ENCODE measurements at places on chromosomes 2 and 18. TPM values are rescaled to one million over a fixed set of nuclear protein-coding genes. Genes with fewer than 3 reads are reported as not detected.
A peak's percentile ranks its signal among the peaks of the same experiment; 100 is the strongest.

CYP26B1 gene
- 0.07 TPM for total RNA-seq

GPATCH11 gene
- total RNA-seq = 8.7 TPM

EPG5 gene
- 13.3 TPM for total RNA-seq

MAP4K4 gene
- total RNA-seq = 264 TPM

MAB21L4 gene
- total RNA-seq = 13.5 TPM

IL1F10 gene
- total RNA-seq = not detected

CRYGC gene
- not detected for total RNA-seq

DNA sequence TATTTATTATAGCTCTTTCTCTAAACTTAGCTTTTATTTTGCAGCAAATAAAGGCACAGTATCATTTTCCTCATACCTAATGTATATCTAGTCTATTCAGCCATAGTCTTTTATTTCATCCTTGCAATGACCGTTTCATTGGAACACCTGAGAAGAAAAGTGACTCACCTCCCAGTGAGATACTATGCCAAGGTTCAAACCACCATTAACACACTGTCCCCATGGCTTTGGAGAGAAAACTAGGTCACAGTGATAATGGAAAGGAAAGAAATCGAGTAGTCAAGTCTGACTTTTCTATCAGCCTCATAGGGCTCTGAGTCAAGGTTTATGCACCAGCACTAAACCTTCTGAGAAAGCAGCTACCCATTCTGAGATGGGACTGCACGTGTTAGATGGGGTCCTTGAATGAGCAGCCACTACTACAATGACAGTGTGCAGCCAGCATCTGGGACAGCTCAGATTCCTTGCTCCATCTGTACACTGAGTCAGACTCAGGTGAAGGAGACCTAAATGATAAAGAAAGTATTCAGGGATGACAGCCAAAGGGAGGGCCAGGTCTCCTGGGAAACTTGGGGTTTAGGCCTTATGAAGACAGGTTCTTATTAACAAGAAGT is 971.1 kb upstream of the ACVR2A start:
- H3K36me3 ChIP-seq = no peaks in the 10 kb centered on the region
- H3K27me3 ChIP-seq = no peaks in the 10 kb centered on the region
- no peaks in the 10 kb centered on the region for H3K4me1 ChIP-seq
- H3K27ac ChIP-seq = no peak overlapping the region

- no peaks in the 10 kb centered on the region for H3K4me1 ChIP-seq
- H3K27me3 ChIP-seq = no peaks in the 10 kb centered on the region
- no peak overlapping the region for H3K27ac ChIP-seq
- H3K36me3 ChIP-seq = no peaks in the 10 kb centered on the region
Observed at GRCh38 chr18:77557046-77557587, 307.5 kb downstream of the GALR1 start.

DNA sequence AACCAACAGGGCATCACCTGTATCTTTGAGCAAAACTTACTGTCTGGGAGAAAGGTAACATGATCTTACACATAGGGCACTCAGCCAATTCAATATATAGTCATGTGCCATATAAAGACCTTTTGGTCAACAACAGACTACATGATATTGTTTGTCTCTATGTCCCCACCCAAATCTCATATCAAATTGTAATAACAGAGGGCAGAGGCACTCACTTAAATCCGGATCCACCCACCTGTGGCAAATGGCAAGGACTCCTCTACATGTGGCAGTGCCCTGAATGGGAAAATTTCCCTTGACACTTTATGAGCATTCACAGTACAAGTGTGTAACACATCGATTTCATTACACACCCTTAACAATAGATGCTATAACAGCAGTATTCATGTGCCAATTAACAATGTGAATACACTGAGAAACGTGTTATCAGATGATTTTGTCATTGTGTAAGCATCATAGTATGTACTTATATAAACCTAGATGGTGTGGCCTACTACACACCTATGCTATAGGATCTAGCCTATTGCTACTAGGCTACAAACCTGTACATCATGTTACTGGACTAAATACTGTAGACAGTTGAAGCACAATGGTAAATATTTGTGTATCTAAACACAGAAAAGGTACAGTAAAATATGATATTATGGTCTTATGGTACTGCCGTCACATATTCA is 64.2 kb downstream of the STRADB start:
- no peak overlapping the region for H3K4me3 ChIP-seq
- no peaks in the 10 kb centered on the region for H3K4me1 ChIP-seq
- peaks cover 10% of the 10 kb centered on the region for H3K27me3 ChIP-seq
- no peak for DNase-seq
- no peak overlapping the region for H3K27ac ChIP-seq

DNA sequence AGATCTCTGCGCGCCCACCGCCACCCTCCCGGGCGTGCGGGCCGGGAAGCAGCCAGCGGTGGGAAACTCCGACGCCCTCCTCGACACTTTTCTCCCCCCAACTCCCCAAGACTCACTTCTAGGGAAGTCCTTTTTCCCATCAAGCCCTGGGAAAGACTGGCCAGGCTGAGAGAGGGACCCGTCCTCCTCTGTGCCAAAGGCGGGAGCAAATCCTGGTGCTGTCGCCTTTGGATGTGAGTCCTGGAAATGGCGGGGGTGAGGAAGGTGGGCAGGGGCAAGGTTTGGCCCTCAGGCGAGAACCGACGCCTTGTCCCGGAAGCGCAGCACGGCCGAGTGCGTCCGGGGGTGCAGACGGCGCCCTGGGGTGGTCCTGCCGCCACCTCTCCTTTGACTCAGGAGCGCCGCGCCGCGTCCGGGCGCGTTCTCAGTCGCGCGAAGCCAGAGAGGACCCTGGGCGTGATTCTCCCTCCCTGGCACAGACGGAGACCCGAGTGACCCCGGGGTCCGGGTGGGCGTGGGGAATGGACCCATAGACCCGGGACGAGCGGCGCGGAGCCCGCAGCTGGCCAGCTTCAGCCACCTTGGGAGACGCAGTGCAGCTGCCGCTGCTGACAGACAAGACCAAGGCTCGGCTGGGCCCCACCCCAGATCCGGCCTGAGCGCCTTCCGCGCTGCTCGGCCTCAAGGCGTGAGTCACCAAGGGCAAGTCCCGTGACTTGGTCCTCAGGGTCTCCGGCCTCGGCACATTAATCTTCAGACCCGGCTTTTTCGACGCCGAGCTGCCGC is 3.5 kb upstream of the LBX2 start:
- peak; percentile 63 for DNase-seq
- H3K4me3 ChIP-seq = peak overlapping the region; percentile 82
- H3K4me1 ChIP-seq = peaks cover 68% of the 10 kb centered on the region
- no peaks in the 10 kb centered on the region for H3K27me3 ChIP-seq

DNA sequence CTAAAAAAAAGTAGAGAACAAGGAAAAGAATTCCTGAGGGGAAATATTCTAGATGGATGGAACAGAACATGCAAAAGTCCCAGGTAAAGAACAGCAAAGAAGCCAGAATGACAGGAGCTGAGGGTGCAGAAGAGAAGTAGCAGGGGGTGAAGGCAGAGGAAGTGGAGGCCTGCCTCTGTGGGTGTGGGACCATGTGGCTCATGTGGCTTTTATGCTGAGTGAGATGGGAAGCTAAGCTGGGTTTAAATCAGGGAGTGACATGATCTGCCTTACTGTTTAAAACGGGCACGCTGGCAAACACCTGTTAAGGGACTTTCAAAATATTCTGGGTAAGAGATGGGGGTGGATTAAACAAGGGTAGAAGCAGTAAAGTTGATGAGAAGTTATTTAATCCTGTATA is 40.0 kb downstream of the GKN2 start:
- no peak overlapping the region for H3K4me3 ChIP-seq
- no peaks in the 10 kb centered on the region for H3K36me3 ChIP-seq
- peaks cover 10% of the 10 kb centered on the region for H3K4me1 ChIP-seq

DNA sequence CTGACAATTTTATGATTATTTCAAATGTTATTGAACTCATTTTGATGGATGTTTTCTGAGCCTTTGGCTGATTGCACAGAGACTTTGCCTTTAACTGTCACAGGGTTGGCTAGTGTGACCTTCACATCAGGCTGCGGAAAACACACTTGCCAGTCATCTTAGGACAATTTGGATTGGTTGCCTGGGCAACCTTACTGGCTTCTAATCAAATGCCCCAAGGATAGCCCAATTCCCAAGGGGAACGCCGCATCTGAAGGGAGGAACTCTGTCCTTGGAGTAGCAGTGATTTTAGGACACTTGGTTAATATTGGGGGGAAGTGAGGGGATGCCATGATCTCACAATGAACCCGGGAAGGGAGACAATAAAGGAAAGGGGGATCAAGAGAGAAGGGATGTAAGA is 29.5 kb downstream of the OSBPL6 start:
- H3K36me3 ChIP-seq = no peaks in the 10 kb centered on the region
- H3K4me3 ChIP-seq = no peak overlapping the region
- no peak overlapping the region for H3K27ac ChIP-seq
- no peaks in the 10 kb centered on the region for H3K27me3 ChIP-seq
